ENCODE measurements at places on chromosomes 1 and 21. TPM values are rescaled to one million over a fixed set of nuclear protein-coding genes. Genes with fewer than 3 reads are reported as not detected.

DNA sequence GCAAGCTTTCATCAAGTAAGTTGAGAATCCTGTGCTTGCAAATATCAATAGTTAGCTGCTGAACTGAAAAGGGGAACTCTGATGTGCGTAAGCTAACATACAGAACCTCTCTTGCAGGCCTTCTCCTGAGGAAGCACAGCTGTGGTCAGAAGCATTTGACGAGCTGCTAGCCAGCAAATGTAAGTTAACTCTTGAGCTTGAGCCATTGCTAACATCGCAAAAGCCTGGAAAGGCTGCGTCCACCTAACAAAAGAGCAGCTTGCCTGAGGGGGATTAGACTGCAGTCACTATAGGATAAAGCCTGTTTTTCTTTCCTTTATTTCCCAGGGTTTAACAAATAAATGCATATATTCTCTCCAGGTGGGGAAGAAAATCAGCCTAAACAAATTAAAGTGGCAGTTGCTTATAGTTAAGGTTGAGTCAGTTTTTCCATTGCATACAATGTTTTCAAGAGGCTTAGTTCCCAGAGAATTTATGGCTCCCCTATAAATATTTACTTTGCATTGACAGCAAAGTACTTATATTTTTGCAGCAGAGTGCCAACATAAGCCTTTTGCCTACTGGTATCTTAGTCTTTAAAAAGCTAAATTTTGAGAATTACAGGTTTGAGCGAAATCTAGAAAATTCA lies 1.5 kb downstream of the RGS2 start:
- no peak for DNase-seq

GRCh38 chr21:43913928-43914327 lies 48.9 kb downstream of the AGPAT3 start:
- no peak for DNase-seq

DNA sequence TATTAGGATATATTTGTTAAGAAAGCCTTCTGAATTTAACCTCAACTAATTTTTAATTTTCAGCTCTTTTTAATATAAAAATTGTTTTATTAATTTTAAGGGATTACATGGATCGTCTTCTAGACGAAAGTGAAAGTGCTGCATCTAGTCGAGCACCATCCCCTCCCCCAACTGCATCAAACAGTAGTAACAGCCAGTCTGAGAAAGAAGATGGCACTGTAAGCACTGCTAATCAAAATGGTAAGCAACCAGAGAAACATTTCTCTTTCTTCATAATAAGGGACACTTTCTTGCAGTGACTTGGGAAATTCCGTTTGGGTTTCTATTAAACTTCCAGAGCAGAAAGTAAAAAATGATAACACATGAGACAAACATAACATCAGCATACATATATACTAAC lies 56.9 kb downstream of the MIER1 start:
- no peak for DNase-seq

DNA sequence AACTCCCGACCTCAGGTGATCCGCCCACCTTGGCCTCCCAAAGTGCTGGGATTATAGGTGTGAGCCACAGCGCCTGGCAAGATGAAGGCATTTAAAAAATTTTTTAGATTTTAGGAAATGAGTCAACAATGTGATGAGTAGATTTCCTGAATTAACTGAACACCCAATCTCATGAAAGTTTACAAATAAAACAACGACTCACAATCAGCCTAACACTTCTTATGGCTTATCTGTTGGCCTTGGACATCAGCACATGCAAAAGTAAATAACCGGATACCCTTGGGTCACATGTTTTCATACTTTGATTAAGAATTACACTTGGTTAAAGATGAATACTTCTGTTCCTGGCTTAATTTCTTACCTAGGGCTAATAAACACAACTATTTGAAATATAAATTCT lies 3.0 kb downstream of the GNG12 start:
- DNase-seq, result no peak

GRCh38 chr1:114758256-114758832 lies 560 bp upstream of the CSDE1 start:
- no peak for DNase-seq

- DNase-seq, result no peak
Observed at GRCh38 chr1:85062425-85063026, 14.2 kb upstream of the MCOLN3 start.

GRCh38 chr1:185693654-185694053 lies 40.5 kb upstream of the HMCN1 start:
- DNase-seq, result no peak

GRCh38 chr21:42236693-42237092 lies 17.8 kb downstream of the ABCG1 start:
- no peak for DNase-seq

DNA sequence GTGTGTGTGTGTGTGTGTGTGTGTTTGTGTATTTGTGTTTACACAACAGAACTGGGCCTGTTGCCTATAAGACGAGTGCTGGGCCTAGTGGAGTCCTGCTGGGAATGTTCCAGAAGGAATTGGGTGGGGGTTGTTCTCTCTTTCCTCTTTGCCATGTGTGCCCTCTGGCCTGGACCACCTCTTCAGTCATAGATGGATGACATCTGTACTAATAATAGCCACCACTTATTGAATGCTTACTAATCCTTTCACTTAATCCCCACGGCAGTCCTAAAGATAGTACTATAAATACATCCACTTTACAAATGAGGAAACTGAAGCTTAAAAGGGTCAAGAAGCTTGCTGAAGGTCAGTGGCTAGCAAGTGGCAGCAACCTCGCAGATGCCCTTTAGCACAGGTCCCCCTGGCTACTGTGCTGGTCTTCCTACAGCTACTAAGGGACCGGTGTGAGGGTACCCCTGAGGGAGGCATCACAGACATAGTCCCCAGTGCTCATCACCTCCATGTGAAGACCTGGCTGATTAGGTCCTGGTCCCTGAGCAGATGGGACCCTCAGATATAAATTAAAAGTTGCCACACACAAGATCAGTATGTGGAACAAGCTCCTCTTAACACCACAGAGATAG lies 55.2 kb upstream of the KIF1B start:
- no peak for DNase-seq

DNA sequence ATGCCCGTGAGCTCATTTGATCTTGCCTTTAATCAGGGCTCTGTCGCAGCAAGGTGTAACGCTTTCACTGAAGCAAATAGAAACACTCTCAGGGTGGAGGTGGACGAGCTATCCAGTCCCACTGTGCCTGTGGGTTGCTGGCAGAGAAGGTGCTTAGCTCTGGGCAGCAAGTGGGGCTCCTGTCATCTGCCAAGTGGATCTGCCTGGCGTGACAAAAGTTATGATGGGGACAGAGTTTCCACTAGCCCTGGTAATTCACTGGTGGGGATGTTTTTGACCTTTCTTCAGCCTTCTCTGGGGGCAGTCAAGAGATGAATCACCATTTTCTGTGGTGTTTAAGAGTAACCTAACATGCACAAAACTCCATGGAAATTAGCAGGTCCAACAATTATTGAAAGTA lies 71.3 kb upstream of the EDEM3 start:
- DNase-seq, result no peak

GRCh38 chr1:66809736-66810326 lies 8.8 kb upstream of the INSL5 start:
- no peak for DNase-seq

- peak; percentile 61 for DNase-seq
Observed at GRCh38 chr1:36303650-36304360, 2.4 kb upstream of the SH3D21 start.

DNA sequence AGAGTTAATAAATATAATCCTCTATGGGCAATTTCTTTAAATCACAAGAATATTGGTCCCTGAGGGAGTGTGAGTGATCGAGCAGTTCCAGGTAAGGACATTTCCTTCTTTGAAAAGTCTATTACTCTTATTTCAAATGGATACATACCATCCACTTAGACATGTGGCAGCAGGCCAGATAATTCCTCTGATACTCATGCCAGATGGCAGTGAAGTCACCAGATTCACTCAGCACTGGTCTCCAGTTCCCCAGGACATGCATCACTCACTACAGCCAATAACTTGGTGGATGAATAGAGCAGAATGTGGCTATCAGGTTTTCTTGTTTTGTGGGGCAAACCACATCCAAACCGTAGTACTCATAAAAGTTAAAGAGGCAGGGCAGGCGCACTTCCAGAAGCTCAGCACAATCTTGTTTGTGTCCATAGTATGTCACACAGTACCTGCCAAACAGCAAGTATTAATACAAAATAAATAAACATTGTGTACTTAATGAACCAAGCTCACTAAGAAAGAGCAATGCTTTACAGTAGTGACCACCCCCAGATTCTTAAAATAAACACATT lies 74.2 kb upstream of the CD53 start:
- no peak for DNase-seq

DNA sequence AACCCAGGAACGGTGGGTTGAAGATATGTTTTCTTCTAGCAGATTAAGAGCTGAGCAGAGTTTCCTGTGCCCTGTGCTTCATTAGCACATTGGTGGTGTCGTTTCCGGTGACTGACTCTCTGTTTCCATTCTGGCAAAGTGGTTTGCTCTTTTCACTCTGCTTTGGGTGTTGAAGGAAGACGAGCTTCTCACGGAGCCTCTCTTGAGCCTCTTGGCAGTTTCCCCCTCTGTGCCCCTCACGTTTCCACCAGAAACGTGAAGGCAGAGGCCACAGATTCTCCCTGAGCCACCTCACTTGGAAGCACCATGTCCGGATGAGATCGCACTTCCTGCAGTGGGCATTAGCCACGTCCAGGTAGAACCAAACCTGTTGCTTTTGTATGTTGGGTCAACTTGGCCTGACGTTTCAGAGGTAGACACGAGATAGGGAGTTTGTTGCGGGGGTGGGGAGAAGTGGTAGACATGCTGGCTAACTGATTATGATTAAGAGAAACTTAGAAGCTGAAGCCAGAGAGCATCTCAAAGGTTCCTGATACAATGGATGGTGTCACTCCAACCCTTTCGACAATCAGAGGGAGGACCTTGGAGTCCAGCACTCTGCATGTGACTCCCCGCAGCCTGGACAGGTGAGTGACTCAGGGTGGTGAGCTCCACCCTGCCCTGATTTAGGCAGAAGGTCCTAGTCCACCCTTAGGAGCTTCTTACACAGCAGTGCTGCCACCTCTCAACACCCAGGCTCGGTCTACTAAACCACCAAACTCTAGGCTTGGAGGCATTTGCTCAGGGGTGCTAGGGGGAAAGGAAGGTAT lies at the start of gene LAX1:
LAX1 (plus strand) TSS at position 155 of the 809 bp plus-strand sequence; CDS start at position 538, 383 bp downstream.
- DNase-seq, result peak; percentile 41

- DNase-seq, result no peak
Observed at GRCh38 chr1:11874258-11874562, 15.5 kb upstream of the NPPB start.

DNA sequence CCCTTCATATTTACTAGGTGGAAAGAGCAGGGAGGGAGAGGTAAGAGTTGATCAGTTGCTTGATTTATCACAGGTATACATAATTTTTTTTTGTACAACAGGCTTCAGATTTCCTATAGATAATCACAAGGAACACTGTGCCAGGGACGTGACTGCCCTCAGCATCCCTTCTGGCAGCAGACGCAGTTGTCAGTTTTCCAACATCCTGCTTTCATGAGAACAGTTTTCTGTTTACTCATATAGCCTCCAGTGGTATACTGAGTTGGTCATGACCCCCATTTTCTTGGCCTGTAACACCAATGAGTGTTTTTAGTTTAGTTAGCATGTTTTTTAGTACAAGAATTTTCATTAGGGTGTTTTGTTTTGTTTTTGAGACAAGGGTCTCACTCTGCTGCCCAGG lies 37.9 kb upstream of the PTPRF start:
- no peak for DNase-seq

GRCh38 chr1:40818264-40818961 lies 34.8 kb downstream of the KCNQ4 start:
- DNase-seq, result peak; percentile 87

DNA sequence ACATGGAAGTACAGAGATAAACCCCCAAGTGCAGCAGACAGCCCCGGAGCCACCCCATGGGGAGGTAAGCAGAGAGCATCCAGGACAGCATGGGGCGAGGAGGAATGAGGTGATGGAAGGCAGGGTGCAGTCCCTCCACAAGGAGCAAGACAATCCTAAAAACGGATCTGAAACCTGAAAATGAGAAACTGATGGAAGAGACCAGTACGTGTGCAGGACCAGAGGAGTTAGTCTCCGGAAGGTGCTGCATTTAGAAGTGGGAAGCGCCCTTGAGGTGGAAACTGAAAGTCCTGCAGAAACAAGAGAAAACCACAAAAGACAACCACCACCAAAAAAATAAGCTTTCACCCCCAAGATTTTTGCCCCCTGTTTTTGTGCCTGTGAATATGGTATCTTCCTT lies 17.4 kb upstream of the DDOST start:
- no peak for DNase-seq

- no peak for DNase-seq
Observed at GRCh38 chr1:87963556-87963955, 634.9 kb downstream of the LMO4 start.

DNA sequence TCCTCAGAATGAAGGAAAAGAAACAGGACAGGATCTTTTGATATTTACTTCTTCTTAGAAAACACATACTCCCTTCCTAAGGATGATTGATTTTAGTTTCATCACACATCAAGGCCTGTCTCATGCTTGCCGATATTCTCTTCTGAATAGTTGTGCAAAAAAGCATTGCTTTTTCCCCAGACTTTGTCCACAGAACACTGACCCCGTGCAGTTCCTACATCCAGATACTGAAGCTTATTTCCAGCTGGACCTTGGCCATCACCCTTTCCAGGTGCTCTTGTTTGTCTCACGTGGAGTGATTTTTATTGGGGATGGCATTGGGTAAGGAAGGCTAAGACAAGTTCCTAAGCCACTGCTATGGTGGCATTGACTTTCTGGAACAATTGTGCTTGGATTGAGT lies 197.3 kb upstream of the HOOK1 start:
- no peak for DNase-seq

GRCh38 chr1:94271373-94271772 lies 34.0 kb upstream of the ARHGAP29 start:
- DNase-seq, result no peak

- DNase-seq, result no peak
Observed at GRCh38 chr1:12302798-12303447, 73.1 kb downstream of the VPS13D start.

DNA sequence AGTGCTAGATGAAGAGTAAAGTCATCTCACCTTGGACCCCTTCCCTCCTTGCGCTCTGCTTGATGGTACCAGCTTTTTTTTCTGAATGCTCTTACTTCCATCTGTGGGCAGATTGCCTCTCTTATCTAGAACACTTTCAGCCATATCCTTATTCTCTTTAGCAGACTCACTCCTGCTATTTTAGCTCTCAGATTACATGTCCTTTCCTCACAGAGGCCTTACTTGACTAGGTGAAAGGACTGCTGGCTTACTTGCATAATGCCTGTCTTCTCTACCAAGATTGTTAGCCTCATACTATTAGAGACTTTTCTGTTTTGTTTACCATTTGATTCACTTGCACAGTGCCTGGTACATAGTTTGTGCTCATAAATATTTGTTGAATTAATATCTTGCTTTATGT lies 9.3 kb downstream of the IFI44 start:
- no peak for DNase-seq

Gene ZBTB8OS
- 47.8 TPM for total RNA-seq

Gene CRYBG2
- total RNA-seq, result 6.9 TPM

Gene FAM72B
- total RNA-seq, result 0.55 TPM

Gene ARHGAP30
- 38.0 TPM for total RNA-seq

Gene LYPD8
- total RNA-seq, result not detected

Gene KCNT2
- 8.1 TPM for total RNA-seq

Gene FCRL6
- 3.2 TPM for total RNA-seq

Measured in upper lobe of right lung (tissue), 1 donor.